ENCODE measurements at places on chromosomes 7 and 10.

DNA sequence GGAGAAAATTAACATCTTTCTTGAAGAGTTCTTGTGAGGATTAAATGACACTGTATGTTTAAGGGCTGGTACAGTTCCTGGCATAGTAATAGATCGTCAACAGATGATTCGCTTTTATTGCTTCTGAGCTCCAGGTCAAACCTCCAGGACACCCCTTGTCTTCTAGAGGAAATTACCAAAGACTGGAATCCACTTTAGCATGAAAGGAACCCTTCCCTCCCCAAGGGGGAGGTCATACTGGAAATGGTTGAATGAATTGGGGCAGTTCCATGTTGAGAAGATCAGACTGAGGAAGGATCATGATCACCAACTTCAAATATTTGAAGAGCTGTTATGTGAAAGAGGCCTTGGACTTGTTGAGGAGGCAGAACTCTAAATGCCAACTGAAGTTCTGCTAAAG is 8.9 kb downstream of the NFE2L3 start:
- no peak for DNase-seq

- DNase-seq, result no peak
Measured at GRCh38 chr7:27104341-27105058, 2.0 kb upstream of the HOXA2 start.

DNA sequence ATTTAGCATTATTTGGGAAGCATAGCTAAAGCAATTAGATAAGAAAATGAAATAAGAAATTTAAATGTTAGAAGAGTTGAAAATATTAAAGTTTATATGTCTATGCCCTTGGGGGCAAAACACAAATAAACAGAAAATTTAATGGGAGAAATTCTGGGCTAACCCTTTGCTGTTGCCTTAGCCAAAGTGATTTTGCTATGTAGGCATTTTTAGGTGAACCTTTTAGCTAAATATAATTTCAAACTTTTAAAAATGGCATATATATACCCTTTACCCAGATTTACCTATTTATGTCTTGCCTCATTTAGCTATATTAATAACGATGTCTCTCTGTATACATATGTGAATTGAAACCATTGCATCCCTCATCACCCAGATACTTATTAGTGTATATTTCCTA is 20.1 kb downstream of the NFE2L3 start:
- no peak for DNase-seq

- no peak for DNase-seq
Measured at GRCh38 chr10:53719658-53720057, 947.1 kb upstream of the MBL2 start.

DNA sequence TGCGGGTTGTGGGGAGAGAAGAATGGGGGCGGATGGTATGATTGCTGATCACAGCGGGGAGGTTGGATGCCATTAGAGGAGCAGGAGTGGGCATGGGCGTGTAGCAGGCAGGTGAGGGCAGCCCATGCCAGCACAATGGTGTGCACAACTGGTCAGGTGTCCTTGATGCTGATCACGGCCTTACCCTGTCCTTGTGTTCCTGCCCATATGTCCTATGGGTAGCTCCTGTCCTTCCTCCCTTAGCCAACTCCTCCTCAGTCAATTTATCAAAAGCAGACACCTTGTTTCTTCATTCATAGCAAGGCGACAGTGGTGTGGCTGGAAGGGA is 30.7 kb downstream of the WDR86 start:
- DNase-seq, result no peak

DNA sequence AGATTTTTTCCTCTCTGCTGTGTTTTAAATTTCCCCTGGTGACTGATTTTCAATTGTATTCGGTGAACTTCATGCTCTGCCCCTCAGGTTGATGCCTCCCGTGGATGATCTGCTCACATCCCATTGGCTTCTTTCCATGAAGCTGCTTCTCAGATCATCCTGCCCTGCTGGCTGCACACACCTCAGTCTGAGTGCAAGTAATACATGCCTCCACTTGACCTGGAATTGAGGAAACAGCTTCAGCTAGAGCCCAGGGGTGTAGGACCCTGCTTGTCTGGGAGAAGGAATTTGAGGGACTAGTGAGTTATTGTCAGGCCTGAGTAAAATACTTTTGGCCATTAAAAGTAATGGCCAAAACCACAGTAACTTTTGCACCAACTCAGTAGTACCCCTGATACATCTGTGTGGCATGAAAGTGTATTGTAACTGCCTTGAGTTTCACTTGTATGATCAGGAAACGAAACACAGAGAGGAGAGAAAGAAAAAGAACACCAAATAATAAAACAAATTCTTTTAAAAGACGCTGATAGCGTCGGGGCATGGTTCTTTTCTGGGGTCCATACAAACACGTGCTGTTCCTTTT is 49.4 kb downstream of the SPAM1 start:
- no peak for DNase-seq

GRCh38 chr10:109475711-109476421 is 447.4 kb downstream of the XPNPEP1 start:
- no peak for DNase-seq

GRCh38 chr10:42875798-42876341 is 93.3 kb downstream of the BMS1 start:
- DNase-seq, result no peak

GRCh38 chr7:24660546-24660945 is 87.3 kb downstream of the PALS2 start:
- DNase-seq, result no peak

DNA sequence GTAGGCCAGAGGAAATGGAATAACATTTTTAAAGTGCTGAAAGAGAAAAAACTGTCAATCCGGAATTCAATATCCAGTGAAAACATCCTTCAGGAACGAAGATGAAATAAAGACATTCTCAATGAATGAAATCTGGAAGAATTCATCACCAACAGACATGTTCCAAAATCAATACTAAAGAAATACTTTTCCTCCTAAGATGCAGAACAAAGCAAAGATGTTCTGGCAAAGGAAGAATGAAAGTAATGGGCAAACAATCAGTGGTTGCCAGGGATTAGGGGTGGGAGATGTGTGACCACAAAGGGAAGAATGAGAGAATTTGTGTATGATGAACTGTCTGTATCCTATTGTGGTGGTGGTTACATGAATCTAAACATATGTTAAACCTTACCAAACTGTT is 52.8 kb upstream of the EEPD1 start:
- DNase-seq, result no peak

GRCh38 chr7:92013611-92014010 is 72.9 kb downstream of the AKAP9 start:
- DNase-seq, result no peak

DNA sequence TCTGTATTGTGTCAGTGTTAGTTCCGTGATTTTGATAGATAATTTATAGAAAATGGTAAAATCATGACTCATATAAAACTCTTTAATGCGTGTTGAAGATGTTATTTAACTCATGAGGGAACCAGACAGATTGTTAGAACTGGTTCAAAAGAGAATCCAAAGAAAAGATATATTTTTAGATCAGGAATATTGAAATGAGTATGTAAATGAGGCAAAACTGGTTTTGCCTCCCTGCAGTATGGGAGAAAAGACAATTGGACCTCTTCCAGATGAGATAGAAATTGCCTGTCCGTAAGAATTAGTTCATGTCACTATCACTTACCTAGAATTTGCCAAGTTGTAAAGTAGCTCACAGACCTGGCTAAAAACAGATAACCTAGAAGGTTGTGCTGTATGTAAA is 17.6 kb downstream of the CDC123 start:
- DNase-seq, result no peak

GRCh38 chr10:110017052-110017451 is 9.3 kb downstream of the ADD3 start:
- no peak for DNase-seq

- no peak for DNase-seq
Measured at GRCh38 chr10:103695584-103696005, 159.8 kb downstream of the SH3PXD2A start.

DNA sequence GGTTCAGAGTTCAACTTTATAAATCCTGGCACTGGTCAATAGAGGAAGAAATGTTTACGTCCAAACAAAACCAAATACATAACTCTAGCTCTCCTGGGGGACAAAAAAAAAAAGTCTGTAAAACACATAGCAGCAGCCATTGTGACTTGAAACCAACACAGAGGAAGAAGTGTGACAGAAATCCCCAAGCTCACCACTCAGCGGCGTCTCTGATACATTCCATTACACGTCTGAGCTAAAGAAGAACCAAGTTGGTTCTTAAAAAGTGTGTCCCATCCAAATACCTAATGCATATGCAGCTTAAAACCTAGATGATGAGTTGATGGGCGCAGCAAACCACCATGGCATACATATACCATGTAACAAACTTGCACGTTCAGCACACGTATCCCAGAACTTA is 58.3 kb upstream of the NANOS1 start:
- no peak for DNase-seq

- no peak for DNase-seq
Measured at GRCh38 chr7:4080954-4081353, 601.1 kb upstream of the FOXK1 start.

DNA sequence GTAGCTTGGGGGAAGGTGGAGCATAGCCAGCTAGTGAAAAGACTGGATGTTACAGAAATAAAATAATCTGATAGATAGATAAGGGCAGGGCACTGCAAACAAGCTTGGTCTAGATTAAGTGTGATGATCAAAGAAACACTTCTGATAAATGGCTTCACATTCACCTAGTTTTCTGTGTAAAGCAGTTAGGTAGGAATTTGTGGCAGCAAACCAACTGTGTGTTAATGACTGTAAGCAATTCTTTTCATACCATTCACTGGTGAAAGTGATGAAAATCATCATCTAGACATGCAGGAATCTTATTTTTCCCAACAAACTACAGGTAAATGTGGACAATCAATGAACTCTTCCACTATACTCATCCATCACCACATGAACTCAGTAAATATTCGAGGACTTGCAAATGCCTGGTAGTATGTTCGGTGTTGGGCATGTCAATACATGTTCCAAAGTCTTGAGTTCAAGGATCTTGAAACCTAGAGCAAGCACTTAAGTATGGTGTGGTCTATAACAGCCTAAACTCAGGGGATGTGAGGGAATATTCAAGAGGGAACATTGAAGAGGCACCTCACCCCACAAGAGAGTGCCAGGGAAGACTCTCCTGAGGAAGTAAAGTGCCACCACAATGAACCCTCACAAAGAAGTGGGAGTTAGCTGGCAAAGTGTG is 20.5 kb downstream of the PON3 start:
- DNase-seq, result no peak
